ENCODE measurements at places on chromosomes 11 and 22. TPM values are rescaled to one million over a fixed set of nuclear protein-coding genes. Genes with fewer than 3 reads are reported as not detected.

DNA sequence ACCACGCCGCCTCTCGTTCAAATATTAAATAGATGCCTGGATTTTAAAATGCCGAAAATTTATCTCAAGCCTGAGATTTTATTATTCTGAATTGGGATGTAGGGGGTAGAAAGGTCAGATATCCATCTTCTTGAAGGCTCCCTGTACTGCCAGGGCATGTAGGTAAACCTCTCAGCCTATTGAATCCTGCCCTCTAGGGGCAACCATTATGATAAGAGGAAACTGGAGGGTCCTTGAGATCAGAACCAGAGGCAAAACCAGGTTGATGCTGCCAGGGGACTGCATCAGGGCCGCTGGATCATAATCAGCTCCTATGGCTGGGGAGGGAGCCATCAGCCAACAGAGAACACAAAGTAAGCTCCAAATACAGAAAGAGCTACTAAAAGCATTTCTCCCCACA is 92.4 kb downstream of the KCNC1 start:
- no peak overlapping the region for H3K27ac ChIP-seq
- no peak for DNase-seq
- peaks cover 7% of the 10 kb centered on the region for H3K4me1 ChIP-seq
- no peaks in the 10 kb centered on the region for H3K27me3 ChIP-seq
- H3K36me3 ChIP-seq: peaks cover 2% of the 10 kb centered on the region

GRCh38 chr11:91981995-91982394 is 242.6 kb upstream of the FAT3 start:
- H3K36me3 ChIP-seq: no peaks in the 10 kb centered on the region
- no peaks in the 10 kb centered on the region for H3K4me1 ChIP-seq
- no peak overlapping the region for H3K4me3 ChIP-seq

The PTS gene
- total RNA-seq: 66.7 TPM

The LRRC74B gene
- total RNA-seq: 0.10 TPM

DNA sequence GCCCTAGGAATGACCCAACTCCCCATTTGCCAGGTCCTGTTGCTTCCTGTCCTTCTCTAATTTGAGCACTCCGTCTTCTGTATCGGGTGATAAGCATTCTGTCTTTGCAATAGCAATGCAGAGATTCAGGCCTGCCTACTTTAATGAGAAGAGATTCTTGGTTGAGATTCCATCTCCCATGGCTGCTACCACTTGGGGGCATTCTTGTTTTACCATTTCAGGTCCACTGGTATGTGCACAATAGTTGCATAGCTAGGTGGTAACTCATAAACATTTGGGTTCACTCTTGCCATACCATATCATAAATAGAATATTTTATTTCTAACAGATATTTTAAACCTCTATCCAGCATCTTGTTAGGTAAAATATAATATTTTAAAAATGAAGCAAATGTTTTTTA is 34.4 kb upstream of the CALCB start:
- H3K27ac ChIP-seq: no peak overlapping the region
- no peak for DNase-seq
- H3K4me3 ChIP-seq: no peak overlapping the region

The SELENOO gene
- 29.5 TPM for total RNA-seq

The OR51F2 gene
- total RNA-seq: not detected

DNA sequence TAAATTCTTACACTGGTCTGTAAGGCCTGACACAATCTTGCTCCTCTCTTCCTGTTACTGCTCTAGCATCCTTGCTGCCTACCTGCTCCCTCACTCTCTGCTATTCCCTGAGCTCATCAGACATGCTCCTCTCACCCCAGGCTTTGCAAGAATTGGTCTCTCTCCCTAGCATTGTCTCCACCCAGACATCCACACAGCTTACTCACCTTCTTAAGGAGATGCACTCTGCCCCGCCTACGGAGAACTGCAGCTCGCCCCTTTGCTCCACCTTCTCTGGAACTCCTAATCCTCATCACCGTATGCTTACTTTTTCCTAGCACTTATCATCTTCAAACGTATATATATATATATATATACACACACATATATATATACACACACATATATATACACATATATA is 23.3 kb upstream of the TMPRSS5 start:
- H3K27ac ChIP-seq: no peak overlapping the region
- H3K27me3 ChIP-seq: no peaks in the 10 kb centered on the region
- DNase-seq: no peak
- no peak overlapping the region for H3K4me3 ChIP-seq

The KDM4D gene
- total RNA-seq: 0.23 TPM

DNA sequence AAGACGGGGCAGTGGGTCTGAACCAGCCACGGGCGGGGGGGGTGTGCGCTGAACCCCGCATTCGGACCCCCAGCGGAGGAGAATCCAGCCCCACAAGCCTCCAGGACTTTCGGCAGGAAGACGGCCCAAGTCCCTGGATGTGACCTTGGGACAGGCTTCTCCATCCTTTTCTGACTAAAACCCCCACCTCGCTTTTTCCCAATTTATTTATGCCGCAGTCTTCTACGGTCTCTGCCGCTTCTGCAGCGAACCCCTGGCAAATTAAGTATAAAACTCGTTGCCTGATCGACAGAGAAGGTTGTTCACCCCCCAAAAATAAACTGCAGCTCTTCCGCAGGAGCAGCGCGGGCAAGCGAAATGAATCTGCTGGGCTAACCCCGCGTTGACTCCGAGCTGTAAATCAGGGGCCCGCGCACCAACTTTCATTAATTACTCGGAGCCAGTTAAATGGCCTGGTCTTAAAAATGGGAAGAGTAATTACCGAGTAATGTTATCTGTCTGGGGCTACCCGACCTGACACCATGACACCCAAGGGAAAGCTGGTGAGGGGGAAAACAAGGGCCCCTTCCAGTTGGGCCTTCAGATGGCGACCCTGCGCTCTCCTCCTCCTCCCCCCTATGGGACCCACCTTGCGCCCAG is 6.6 kb downstream of the WT1 start:
- no peak overlapping the region for H3K4me3 ChIP-seq
- peaks cover 5% of the 10 kb centered on the region for H3K36me3 ChIP-seq
- peaks cover 24% of the 10 kb centered on the region for H3K4me1 ChIP-seq

GRCh38 chr11:15342163-15342562 is 227.4 kb downstream of the INSC start:
- H3K27me3 ChIP-seq: peaks cover 20% of the 10 kb centered on the region
- no peaks in the 10 kb centered on the region for H3K36me3 ChIP-seq
- no peak overlapping the region for H3K4me3 ChIP-seq
- DNase-seq: no peak
- no peaks in the 10 kb centered on the region for H3K4me1 ChIP-seq

- no peak overlapping the region for H3K4me3 ChIP-seq
- H3K4me1 ChIP-seq: no peaks in the 10 kb centered on the region
- H3K27me3 ChIP-seq: peaks cover 34% of the 10 kb centered on the region
- H3K36me3 ChIP-seq: no peaks in the 10 kb centered on the region
- no peak overlapping the region for H3K27ac ChIP-seq
- no peak for DNase-seq
These were observed 166.6 kb downstream of the COMMD9 start for GRCh38 chr11:36122671-36123070.

GRCh38 chr11:44731685-44732430 is 5.1 kb downstream of the TSPAN18 start:
- peaks cover 58% of the 10 kb centered on the region for H3K4me1 ChIP-seq
- no peak for DNase-seq
- no peaks in the 10 kb centered on the region for H3K27me3 ChIP-seq
- H3K36me3 ChIP-seq: no peaks in the 10 kb centered on the region
- peak overlapping the region; percentile 45 for H3K27ac ChIP-seq

DNA sequence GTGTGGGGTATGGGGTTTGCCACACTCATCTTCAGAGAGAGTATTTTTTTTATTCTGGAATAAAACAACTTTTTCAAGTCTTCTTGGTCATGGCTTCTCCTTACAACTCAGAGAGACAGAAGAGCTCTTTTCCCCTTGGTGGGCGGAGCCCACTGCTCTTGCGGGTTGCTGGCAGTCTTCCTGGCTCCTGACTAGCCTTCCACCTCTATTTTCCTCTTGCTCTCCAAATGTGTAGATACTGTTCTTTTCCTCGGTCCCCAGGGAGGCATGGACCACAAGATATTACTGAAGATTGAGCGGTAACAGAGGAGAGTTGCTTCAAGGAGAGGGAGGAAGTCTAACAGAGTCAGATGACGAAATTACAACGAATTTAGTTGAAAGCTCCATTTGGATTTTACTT is 210.6 kb downstream of the NTM start:
- no peak for DNase-seq
- H3K27me3 ChIP-seq: peaks cover 8% of the 10 kb centered on the region
- H3K36me3 ChIP-seq: no peaks in the 10 kb centered on the region
- no peak overlapping the region for H3K4me3 ChIP-seq
- H3K27ac ChIP-seq: no peak overlapping the region
- no peaks in the 10 kb centered on the region for H3K4me1 ChIP-seq

- H3K4me1 ChIP-seq: peaks cover 31% of the 10 kb centered on the region
- peak overlapping the region; percentile 78 for H3K4me3 ChIP-seq
- peak overlapping the region; percentile 97 for H3K27ac ChIP-seq
- no peaks in the 10 kb centered on the region for H3K27me3 ChIP-seq
- H3K36me3 ChIP-seq: peaks cover 4% of the 10 kb centered on the region
These were observed 38.7 kb downstream of the TMEM45B start for GRCh38 chr11:129854232-129854805.

DNA sequence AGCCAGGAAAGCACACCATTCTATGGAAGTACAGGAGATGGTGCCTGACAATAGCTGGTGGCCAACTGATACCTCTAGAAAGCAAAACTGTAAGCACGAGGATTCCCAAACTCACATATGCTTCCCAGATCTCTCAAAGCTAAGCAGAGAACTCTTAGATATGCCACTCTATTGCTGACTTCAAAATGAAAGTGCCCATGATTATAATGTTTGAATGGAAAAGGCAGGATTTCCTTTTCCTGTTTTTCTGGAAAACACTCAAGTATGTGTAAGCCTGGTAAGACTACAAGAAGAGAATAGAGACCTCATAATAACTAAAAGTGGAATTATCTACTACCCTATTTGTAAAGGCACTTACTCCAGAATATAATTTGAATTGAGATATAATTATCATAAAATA is 2.6 kb upstream of the CARD18 start:
- no peak overlapping the region for H3K4me3 ChIP-seq
- H3K27me3 ChIP-seq: peaks cover 7% of the 10 kb centered on the region
- no peaks in the 10 kb centered on the region for H3K36me3 ChIP-seq
- H3K27ac ChIP-seq: no peak overlapping the region
- no peaks in the 10 kb centered on the region for H3K4me1 ChIP-seq

DNA sequence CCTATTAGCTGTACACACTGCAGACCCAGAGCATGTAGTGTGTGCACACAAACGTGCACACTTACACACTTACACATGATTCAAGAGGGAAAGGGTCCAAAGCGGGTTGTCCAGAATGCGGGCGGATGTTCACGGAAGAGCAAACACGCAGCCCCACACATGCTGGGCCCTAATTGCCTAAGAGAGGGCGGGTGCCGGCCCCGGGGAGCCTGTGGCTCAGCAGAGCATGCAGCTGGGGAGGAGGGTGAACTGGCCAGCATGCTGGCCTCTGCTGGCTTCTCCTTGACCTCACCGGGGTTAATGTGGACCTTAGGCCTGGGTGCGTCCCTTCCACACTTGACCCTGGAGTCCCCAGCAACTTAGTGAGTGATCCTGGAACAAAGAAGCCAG is 816.3 kb downstream of the BRD1 start:
- H3K36me3 ChIP-seq: no peaks in the 10 kb centered on the region
- no peaks in the 10 kb centered on the region for H3K4me1 ChIP-seq
- H3K27me3 ChIP-seq: peaks cover 35% of the 10 kb centered on the region

DNA sequence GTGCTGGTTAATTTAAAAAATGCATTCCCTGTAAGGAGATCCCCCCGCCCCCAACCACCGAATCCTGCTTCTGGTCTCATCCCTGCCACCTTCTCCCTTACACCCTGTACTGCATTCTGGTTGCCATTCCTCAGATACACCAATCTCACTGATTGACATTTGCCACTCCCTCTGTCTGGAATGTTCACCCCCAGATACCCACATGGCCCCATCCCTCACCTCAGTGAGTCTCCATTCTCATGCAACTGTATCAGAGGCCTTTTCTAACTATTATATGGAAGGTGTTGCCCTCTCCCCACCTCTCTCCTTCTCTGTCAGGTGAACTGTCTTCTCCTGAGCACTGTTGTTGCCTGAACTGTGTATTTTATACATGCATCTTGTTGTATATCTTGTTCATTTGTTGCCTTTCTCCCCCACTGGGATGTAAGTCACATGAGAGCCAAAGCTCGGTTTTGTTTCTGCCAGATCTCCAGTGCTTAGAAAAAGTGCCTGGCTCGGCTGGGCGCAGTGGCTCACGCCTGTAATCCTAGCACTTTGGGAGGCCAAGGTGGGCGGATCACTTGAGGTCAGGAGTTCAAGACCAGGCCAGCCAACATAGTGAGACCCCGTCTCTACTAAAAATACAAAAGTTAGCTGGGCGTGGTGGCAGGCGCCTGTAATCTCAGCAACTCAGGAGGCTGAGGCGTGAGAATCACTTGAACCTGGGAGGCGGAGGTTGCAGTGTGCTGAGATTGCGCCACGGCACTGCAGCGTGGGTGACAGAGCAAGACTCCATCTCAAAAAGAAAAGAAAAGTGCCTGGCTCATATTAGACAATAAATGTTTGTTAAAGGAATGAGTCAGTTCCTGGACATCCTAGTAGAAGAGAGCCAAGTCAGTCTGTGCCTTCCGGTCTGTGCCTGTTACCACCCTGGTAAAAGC is 61.0 kb downstream of the TNRC6B start:
- H3K27me3 ChIP-seq: no peaks in the 10 kb centered on the region
- H3K27ac ChIP-seq: peak overlapping the region; percentile 96
- H3K36me3 ChIP-seq: no peaks in the 10 kb centered on the region
- H3K4me3 ChIP-seq: peak overlapping the region; percentile 89
- DNase-seq: no peak

GRCh38 chr11:119807841-119808240 is 78.8 kb upstream of the NECTIN1 start:
- H3K4me1 ChIP-seq: peaks cover 2% of the 10 kb centered on the region
- no peak for DNase-seq
- H3K36me3 ChIP-seq: no peaks in the 10 kb centered on the region
- H3K4me3 ChIP-seq: no peak overlapping the region

DNA sequence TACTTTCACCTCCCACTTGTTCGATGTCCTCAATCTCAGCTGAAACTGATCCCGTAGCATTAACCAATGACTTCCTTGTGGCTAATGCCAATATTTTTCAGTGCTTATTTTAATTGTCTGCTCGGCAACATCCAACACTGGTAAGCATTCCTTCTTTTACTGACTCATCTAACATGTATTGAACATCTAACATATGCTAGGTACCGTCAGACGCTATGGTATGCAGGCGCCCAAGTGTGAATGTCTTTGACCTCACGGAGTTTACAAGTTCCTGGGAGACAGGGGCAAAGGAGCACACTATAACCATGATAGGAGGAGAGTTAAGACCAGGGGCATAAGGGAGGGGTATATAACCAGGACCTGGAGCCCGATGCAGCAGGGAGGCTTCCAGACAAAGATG is 1.7 kb downstream of the BRMS1 start:
- no peak for DNase-seq
- peak overlapping the region; percentile 87 for H3K27ac ChIP-seq
- peaks cover 35% of the 10 kb centered on the region for H3K4me1 ChIP-seq
- peak overlapping the region; percentile 96 for H3K4me3 ChIP-seq

GRCh38 chr11:107857550-107858216 is 904 bp downstream of the SLC35F2 start:
- H3K36me3 ChIP-seq: peaks cover 2% of the 10 kb centered on the region
- H3K4me3 ChIP-seq: peak overlapping the region; percentile 96
- H3K27ac ChIP-seq: peak overlapping the region; percentile 91

GRCh38 chr11:130180896-130181294 is 21.3 kb downstream of the ST14 start:
- no peak for DNase-seq
- peaks cover 20% of the 10 kb centered on the region for H3K27me3 ChIP-seq
- no peaks in the 10 kb centered on the region for H3K36me3 ChIP-seq
- no peak overlapping the region for H3K4me3 ChIP-seq
- no peak overlapping the region for H3K27ac ChIP-seq
- H3K4me1 ChIP-seq: no peaks in the 10 kb centered on the region

Measured in T-helper 17 cell (primary cell).